ENCODE measurements at places on chromosomes 2 and 18.

GRCh38 chr2:197571627-197572271, 55.9 kb downstream of the MOB4 start:
- DNase-seq: no peak

DNA sequence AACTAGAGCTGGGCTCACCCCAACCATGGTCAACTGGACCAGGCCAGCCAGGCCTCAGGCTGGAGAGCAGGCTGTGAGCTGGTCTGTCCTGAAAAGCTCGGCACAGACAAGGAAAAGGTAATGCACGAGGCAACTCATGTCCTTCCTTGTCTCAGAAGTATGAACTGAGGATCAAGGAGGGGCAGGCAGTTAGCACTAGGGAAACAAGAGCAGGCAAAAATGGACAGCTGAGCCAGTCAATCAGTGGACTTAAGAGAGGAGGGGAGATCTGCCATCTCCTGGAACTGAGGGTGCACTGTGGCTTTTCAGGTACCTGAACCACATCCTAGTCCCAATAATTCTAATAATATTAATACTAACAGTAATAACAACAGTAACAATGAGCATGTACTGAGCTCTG, 20.6 kb upstream of the WIPF1 start:
- DNase-seq: no peak

- peak; percentile 82 for DNase-seq
Observed at GRCh38 chr2:99559075-99559662, 69.4 kb upstream of the REV1 start.

- no peak for DNase-seq
Observed at GRCh38 chr2:39731546-39731945, 47.5 kb downstream of the THUMPD2 start.

GRCh38 chr18:4203568-4204437, 251.3 kb downstream of the DLGAP1 start:
- DNase-seq: no peak

GRCh38 chr2:19312949-19313348, 45.5 kb downstream of the OSR1 start:
- no peak for DNase-seq

DNA sequence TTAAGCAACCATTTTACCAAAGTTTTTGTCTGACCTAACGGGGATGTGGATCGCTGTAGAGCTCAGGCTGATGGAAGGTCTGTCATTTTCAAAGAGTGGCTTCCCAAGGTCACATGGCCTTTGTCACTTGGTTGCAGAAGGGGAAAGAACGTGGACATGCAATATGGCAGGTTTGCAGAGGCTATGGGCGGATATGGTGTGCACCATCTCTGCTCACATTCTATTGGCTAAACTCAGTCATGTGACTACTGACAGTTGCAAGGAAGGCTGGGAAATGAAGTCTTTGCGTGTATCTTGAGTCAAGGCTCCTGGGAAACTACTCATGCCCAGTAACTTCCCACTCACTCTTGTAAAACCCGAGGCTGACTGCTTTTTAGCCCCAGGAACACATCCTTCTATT, 96.8 kb downstream of the ST6GAL2 start:
- no peak for DNase-seq

DNA sequence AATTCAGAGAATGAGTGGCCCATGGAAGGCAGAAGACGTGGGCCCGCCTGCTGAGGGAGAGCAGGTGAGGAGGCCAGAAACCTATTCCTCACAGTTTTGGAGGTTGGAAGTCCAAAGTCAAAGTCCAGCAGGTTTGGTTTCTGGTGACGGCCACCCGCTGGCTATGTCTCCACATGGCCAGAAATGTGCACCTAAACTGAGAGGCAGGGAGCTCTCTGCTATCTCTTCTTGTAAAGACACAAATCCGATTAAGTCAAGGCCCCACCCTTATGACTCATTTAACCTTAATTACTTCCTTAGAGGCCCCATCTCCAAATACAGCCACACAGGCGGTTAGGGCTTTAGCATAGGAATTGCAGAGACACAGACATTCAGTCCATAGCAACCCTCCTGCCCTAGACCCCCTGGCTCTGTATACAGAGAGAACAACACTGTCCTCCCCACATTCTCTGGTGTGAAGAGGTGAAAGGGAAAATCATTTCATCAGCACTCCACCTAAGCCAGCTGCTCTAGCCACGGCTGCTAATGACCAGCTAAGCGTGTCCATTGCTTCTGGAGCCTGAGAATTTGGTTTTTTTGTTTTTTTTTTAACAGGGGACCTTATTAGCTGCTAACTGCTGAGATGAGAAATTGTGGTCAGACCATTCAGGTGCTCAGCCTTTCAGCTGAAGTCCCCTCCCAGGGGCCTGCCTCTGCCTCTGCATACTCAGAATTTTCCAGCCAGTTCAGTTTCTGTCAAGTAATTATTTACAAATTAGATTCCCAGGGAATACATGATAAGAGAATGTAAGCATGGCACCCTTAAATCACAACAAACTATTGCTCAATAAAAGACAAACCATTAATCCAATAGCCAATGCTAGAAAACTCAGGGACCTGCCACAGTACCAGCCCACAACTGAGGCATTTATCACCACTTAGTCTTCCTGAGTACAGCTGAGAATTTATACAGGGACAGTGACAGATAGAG, 368.7 kb upstream of the ID2 start:
- no peak for DNase-seq

- no peak for DNase-seq
Observed at GRCh38 chr18:21489119-21489750, 111.3 kb downstream of the ESCO1 start.

GRCh38 chr2:237043866-237044265, 41.8 kb upstream of the COPS8 start:
- no peak for DNase-seq

- DNase-seq: no peak
Observed at GRCh38 chr2:1881998-1882397, 137.7 kb upstream of the PXDN start.

- DNase-seq: no peak
Observed at GRCh38 chr2:45505138-45505537, 105.9 kb downstream of the SRBD1 start.

DNA sequence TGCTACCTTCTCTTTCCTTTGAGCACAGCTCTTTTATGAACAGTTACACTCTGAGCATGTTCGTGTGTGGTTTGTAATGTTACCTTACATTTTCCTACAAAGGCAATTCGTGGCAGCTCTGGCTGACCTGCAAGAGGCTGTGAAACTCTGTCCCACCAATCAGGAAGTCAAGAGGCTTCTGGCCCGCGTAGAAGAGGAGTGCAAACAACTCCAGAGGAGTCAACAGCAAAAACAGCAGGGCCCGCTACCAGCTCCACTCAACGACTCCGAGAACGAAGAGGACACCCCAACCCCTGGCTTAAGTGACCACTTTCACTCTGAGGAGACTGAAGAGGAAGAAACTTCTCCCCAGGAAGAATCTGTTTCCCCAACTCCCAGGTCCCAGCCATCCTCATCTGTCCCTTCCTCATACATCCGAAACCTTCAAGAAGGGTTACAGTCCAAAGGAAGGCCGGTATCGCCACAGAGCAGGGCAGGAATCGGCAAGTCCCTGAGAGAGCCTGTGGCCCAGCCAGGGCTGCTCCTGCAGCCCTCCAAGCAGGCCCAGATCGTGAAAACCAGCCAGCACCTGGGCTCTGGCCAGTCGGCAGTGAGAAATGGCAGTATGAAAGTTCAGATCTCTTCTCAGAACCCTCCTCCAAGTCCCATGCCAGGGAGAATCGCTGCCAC, 56.9 kb downstream of the WDSUB1 start:
- no peak for DNase-seq

DNA sequence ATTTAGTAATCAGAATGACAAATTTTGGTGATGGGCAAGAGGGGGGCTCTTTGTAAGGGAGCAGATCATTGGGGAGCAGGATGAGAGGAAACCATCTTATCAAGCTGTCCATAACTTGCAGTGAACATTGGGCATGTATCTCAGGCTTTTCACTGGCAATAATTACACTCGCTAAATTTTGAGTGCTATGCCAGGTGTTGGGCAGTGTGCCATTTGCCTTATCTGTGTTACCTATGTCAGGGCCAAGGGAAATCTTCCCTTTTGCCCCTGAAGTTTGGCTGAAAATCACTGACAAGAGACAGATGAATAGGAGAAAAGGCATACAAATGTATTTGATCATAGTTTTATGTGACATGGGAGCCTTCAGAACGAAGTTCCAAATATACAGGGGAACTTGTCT, 39.0 kb downstream of the NOSTRIN start:
- no peak for DNase-seq

DNA sequence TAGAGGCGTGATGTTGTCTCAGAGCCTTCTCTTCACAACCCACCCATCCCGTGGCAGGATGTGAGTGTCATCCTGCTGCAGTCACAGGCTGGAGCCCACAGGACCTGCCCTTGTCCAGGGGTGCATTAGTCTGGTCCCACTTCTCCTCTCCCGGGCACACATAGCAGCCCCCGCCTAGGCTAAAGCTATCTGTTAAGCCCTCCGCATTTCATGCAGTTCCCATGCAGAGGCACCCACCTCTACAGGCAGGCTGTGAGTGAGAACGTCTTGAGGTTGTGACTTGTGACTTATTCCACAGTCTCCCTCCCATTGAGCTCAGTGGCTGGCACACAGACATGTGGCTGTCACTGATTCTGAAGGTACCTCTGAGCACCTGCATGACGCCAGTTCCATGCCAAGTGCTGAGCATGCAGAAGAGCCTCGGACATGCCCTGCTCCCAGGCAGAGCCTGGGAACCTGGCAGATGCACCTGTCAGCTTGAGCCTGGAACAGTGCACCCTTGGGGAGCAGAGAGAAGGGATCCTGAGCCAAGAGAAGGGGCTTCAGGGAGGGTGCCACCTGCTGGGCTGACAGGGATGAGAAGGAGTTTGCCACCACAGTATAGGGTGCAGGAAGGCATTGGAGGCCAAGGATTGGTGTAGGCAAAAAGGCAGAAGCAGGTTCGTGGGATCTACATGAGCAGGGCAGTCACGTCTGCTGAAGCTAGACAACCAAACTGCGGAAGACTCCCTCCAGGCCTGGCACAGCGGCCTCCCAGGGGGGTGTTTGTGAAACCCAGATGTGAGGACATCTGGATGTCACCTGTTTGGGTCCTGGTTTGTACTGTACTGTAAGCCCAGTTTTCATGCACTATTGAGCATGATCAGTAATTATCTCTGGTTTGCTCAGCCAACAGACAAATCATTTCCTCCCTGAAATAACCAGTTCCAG, 213.6 kb downstream of the GLI2 start:
- no peak for DNase-seq

- DNase-seq: no peak
Observed at GRCh38 chr2:109207176-109207575, 78.2 kb downstream of the SH3RF3 start.

DNA sequence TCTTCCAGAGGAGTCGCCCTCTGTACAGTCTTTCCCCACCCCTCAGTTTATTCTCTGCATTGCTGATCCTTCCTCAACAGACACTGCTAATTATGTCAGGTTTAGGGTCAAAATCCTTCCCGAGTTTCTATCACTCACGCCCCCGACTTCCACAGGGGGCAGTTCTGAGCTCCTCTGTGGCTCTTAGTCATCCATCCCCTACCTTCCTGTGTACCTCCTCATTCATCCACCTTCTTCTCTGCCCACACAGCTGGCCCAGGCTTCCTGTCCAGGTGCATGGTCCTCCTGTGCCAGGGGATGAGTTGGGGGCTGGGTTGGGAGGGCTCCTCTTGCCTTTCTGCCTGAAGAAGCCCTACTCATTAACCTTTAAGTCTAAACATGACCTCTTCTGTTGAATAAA, 202.9 kb downstream of the ARL4C start:
- DNase-seq: no peak

DNA sequence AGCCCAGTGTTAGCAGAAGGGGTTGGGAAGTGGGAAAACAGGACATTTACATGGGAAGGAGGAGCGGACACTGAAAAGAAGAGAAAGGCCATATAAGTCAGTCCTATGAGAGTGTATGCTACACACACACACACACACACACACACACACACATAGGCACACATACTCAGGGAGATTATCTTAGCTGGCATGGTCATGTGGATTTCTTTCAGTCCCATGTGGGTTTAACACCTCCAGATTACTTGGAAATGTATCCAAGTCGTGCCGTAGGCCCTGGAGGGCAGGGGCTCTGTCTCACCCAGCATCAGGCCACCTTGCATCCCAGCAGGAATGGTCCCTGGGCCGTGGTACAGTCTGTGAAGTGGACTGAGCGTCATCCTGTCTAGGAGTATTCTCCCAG, 113.3 kb upstream of the CAPN13 start:
- DNase-seq: no peak

DNA sequence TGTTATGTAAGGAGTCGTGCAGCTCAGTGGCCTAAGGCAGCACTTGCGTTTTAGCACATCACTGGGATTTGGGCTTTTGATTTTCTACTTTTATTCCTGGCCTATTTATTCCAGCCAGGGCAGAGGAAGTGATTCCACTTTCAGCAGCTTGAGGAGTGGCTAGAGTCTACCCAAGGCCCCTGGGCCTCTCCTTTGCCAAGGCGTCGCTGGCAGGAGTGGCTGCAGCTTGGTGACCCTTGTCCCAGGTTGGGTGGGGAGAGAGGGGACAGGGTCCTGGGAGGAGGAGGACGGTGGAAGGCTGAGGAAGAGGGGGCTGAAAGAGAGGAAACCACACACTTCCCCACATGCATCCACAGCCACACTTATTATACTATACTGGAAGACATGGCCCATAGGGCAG, 94.1 kb upstream of the SMAD7 start:
- no peak for DNase-seq

DNA sequence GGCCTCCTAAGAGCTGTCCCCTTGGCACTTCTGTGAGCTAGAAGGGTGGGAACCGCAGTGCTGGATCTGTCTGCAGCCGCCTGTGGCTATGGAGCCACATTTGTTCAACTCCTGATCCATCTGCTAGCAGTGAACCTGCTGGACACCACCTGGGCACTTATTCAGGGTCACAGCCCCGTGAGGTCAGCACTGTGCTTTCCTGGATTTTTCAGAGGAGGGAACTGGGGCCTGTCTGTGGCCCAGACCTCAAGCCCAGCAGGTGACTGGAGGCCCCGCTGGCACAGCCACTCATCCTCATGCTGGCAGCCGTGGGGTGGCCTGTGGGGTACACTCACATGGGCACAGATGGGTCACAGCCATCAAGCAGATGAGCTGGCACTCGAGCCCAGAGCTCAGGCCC, 155.3 kb downstream of the TFCP2L1 start:
- no peak for DNase-seq

- DNase-seq: no peak
Observed at GRCh38 chr2:150663143-150663542, 175.7 kb upstream of the RND3 start.

DNA sequence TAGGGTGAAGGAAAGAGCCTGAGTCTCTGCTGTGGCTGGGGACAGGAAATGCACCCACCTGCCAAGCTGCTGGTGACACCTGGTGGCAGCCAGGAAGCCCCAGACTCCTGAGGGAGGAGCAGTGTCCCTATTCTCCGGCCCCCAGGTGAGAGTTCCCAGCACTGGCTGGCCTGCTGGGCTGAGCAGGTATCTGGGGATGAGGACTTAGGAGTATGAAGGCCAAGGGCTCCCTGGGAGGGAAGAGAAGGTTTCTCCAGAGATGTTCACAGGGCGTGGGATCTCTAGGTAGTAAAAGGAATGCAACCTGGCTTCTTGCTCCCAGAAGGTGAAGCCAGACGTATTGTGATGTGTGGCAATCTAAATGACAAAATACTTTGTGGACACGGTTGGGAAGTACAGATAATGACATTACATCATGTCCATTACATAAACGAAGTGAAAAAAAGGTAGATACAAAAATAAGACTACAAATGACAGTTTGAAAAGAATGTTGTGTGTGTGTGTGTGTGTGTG, 75.8 kb upstream of the SLC1A4 start:
- no peak for DNase-seq

All from stimulated activated CD8-positive, alpha-beta memory T cell treated with anti-CD3 and anti-CD28 coated beads, Interleukin-4, amount 100 ng/mL, for 1 hour (primary cell).